ENCODE measurements at places on chromosomes 12 and 14.

- no peak for DNase-seq
These were observed 756 bp downstream of the RNASE7 start for GRCh38 chr14:21042918-21043317.

DNA sequence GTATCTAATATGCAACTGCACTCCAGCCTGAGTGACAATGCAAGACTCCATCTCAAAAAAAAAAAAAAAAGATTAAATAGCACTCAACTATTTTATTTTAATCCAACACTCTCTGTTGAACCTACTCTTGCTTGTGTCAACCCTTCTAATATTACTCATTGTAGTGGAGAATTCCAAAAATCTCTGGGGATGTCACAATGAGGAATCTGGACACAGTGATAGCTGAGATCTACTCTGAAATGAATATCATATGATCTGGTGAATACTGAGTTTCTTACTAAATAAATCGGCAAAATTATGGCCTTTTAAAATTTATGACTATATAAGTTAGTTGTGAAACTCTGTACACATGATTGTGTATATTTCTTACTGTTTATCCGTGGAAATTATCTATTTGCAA, 418.2 kb downstream of the BCAT1 start:
- DNase-seq, result no peak

- DNase-seq, result no peak
These were observed 158.0 kb downstream of the TTC6 start for GRCh38 chr14:37753459-37753858.

DNA sequence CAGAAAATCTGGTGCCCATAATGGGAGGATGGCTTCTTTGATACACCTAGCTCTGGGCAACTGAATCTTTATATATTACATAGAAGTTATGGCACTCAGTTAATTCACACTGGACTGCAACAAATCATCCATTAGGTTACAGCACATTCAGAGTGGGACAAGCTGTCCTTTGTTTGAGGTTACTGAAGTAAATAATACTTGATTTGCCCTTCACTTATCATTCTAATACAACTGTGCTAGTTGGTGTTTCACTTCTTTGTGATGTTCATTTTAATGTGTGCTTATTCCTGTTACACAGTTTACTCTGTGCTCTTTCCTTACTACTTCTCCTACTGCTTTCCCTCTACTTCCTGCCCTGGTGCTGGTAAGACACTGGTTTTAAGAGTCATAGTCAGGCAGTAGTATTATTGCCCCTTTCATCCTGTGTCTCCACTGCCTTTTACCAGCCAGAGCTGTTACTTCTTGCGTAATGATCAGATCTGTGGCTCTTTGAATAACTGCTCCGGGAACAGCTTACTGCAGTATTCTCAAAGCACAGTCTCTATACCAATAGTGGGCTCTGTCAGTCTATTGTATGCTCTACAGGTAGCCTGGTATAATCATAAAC, 36.4 kb upstream of the GXYLT1 start:
- DNase-seq, result no peak

DNA sequence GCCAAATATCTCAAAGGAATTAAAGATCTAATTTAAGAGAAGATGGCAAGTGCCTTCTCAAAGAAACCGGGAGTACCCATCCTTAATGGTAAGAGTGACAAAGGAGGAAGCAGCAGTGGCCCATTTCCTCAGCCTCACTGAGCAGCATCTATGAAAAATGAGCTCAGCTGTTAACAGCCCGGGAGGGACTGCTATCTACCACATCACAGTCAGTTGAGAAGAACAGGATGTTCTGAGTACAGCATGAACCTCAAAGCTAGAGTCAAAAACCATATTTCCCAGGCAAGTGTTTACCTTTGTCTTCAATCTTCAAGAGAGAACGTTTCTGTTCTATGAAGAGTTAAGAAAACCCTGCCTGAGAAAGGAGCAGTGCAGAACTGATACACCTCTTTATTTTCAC, 115.0 kb downstream of the BTG1 start:
- DNase-seq, result peak; percentile 23

- no peak for DNase-seq
These were observed 66.5 kb downstream of the PPP2R5C start for GRCh38 chr14:101828046-101828445.

GRCh38 chr12:100127766-100128511, 14.7 kb downstream of the BLTP3B start:
- DNase-seq, result no peak

DNA sequence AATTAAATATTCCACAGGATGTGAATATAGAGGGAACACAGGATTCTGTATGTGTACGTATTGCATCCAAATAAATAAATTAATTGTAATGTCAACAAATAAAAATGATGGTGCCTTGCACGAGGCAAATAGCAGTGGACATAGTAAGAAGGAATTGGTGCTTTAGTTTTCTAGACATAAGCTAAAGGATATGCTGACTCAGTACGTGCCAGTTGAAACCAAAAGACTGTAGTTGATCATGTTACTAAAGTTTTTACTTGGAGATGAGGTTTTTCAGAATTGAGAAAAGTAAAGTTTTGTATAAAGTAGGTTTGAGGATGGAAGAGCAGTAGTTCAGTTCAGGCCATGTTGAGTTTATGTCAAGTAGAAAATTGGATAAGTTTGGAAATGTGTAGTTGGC, 807.2 kb downstream of the SLC16A7 start:
- no peak for DNase-seq

DNA sequence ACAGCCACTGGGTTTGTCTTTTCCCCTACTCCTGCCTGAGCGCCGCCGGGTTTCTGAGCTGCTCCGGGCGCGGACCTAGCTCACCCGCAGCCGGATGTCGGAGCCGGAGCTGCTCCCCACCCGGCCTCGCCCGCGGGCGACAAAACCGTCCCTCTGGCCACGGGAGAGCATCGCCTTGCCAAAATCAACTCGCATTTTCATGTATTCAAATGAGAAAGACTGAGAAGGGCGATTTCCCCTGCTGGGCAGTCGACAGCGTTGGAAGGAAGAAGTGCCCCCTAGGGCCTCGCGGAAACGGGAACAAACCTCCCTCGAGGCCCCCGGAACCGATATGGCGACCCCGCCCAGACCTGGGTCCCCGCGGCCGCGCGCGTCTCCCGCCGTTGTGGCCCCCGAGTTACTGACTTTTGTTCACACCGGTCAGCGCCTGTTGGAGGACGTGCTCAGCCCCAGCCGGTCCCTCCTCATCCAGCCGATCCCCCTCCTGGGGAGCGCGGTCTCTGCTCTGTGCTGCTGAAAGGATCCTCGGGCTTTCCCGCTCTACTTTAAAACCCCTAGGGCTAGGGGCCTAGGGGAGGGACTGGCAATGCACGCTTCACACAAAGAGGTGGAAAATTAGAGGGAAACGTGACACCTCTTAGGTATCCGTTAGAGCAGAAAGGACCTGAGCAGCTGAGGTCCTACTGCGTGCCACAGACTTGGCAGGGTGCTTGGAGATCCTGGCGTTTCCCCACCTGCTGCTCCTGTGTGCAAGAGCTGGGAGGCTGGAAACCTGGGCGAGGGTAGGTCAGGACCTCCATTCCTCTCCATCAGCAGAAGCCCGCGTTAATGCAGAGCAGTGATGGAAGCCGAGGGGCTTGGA, 4.3 kb downstream of the TTC6 start:
- DNase-seq, result no peak

- no peak for DNase-seq
These were observed 21.6 kb upstream of the NR4A1 start for GRCh38 chr12:52029685-52030084.
